Right lung (tissue), 10 donors: ENCODE measurements at places on chromosomes 2 and 18. TPM values are rescaled to one million over a fixed set of nuclear protein-coding genes. Genes with fewer than 3 reads are reported as not detected.

The TSPYL6 gene
- 0.12 TPM for polyA plus RNA-seq

The ANKRD30B gene
- not detected for polyA plus RNA-seq

The RPRM gene
- 0.58 TPM for polyA plus RNA-seq

The KIAA2012 gene
- polyA plus RNA-seq = 1.3 TPM

The PLB1 gene
- 2.1 TPM for polyA plus RNA-seq

The GKN2 gene
- polyA plus RNA-seq = 1.5 TPM

The HJURP gene
- polyA plus RNA-seq = 30.2 TPM

The SFT2D3 gene
- polyA plus RNA-seq = not detected

The PLCD4 gene
- 10.7 TPM for polyA plus RNA-seq

The EPG5 gene
- 19.4 TPM for polyA plus RNA-seq

The FEV gene
- not detected for polyA plus RNA-seq

The PPP4R1 gene
- 106 TPM for polyA plus RNA-seq

The ADAM17 gene
- 41.8 TPM for polyA plus RNA-seq

The DPYSL5 gene
- 0.27 TPM for polyA plus RNA-seq

The IL1RL2 gene
- polyA plus RNA-seq = 1.3 TPM

GRCh38 chr2:229387866-229388265 is 116.8 kb upstream of the PID1 start:
- no peak for DNase-seq

GRCh38 chr2:205138735-205139134 is 543.6 kb upstream of the NRP2 start:
- no peak for DNase-seq

- DNase-seq = no peak
Measured at GRCh38 chr2:226720948-226721347, 78.7 kb downstream of the IRS1 start.

DNA sequence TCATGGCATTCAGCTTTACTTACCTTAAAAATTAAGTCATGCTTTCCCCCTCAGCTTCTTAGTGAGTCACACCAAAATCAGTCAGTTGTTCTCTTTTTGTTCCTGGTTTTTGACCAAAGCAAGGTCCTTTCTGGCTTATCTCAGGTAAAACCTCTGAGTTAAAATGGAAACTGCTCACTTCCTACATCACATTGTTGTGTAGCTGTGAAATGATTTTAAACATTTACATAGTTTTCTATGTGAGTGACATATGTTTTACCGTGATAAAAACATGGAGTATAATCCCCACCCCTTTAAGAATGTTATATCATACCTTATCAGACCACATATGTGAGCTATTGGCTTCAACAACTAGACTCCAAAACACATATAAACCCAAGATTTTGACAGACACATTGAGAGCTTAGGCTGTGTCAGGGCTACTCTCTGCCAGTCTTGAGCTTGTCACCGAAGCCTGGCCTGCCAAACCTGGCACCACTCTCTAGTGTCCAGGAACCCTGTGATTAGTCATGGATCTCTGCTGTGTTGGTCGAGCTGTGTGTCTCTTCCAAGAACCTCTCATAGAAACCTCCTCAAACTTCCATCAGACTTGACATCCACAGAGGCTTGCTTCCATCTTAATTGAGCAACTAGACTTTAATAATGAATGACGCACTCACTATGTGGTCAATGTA is 294.5 kb upstream of the FBXO11 start:
- no peak for DNase-seq

DNA sequence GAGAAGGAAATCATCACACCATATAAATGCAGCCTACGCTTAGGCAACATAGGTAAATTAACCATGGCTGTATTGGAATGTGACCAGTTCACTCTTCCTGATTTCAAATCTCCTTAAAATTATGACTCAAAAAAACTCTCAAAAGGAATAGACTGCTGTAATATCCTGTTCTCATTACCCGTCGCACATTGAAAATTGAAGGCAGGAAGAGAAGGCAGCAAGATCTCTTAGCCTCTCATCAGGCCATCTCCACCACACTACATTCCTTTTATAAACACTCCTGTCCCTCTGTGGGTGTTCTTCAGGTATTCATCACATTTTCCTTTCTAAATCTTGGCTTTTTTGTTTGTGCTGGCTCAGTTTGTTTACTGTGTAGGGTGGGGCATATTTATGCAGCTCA is 83.2 kb downstream of the PPP1R1C start:
- DNase-seq = no peak

DNA sequence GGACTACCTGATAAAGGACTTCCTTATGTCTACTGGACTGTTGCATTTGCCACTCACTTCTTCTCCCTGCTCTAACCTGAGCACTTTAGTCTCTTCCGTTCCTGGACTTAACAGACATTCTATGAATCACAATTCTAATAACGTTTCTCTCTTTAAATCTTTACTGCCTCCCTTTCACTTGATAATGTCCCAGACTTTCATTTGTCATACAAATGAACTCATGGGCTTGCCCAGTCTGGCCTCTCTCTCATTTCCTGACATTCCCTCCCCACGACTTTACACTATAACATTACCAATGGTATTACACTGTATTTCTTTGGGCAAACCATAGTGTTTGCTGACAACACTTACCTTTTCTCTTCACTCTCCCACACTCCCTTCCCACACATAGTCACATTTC is 540.7 kb upstream of the TMEFF2 start:
- no peak for DNase-seq

- no peak for DNase-seq
Measured at GRCh38 chr2:219356834-219357233, 24.3 kb upstream of the RESP18 start.

- peak; percentile 2 for DNase-seq
Measured at GRCh38 chr2:49687918-49688317, 533.6 kb upstream of the FSHR start.

- no peak for DNase-seq
Measured at GRCh38 chr2:151029406-151030157, 232.1 kb downstream of the RBM43 start.

- DNase-seq = no peak
Measured at GRCh38 chr2:173346035-173346434, 8.6 kb upstream of the CDCA7 start.

GRCh38 chr2:112201696-112202430 is 53.0 kb downstream of the ZC3H8 start:
- DNase-seq = no peak

DNA sequence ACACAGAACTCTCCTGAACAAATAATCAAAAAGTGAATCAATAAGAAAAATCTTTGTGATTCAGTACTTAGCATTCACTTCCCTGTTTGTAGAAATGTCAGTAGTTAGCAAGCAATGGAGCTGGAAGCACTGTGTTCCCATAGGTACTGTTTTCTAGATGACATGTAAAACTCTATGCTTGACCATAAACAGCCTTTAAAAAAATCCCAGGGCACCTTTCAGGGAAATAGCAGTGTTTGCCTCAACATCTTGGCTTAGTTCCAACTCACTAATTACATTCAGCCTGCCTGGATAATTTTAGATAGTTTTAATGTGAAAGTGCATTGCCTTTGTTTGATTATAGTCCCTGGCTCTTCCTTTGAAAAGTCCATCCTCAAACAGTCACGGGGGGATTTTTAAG is 721.8 kb downstream of the ERBB4 start:
- DNase-seq = no peak

- no peak for DNase-seq
Measured at GRCh38 chr18:12651651-12652050, 6.3 kb downstream of the SPIRE1 start.

DNA sequence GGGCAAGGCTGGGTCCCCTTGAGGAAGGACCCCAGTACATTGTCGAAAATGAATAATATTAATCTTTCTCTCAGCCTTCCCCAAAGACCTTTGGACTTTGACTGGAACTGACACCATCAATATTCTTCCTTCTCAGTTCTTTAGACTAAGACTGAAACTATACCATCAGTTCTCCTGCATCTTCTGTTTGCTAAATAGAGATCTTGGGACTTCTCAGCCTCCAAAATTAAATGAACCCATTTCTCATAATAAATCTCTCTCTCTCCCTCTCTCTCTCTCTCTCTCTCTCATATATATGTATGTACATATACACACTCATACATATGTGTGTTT is 39.7 kb upstream of the VRK2 start:
- no peak for DNase-seq

DNA sequence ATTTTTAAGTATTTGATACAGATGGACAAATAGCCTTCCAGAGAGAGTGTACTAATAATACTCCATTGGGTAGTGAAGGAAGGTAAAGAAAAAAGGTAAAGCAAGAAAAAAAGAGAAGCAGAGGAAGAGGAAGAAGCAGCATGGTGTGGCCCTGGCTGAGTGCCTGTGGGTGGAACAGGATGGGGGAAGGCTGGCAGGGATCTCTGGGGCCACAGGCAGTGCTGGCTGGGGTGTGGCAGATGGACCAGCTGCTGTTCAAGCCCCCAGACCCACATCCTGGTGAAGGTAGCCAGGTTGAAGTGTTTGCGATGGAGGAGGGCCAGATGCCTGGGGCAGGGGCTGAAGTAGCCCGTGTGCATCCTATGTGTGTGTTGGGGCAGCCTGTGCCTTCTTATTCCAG is 79.0 kb downstream of the DYSF start:
- DNase-seq = no peak

DNA sequence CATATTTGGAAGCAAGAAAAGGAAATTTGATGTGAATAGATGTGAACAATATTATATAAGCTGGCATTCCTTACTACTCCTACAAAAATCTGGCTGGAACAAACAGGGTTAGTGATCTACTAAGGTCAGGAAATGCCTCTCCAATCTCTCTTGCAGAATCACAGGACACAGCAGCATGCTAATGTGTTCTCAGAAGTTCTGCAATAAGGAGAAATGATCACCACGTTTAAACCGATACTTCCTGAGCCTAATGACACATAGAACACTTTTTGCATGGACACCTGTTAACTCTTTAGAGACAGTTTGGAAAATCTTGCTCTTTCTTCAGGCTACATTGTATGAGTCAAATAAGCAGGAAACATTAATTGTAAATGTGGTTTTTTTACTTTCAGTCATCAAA is 89.6 kb upstream of the MAP3K20 start:
- no peak for DNase-seq

DNA sequence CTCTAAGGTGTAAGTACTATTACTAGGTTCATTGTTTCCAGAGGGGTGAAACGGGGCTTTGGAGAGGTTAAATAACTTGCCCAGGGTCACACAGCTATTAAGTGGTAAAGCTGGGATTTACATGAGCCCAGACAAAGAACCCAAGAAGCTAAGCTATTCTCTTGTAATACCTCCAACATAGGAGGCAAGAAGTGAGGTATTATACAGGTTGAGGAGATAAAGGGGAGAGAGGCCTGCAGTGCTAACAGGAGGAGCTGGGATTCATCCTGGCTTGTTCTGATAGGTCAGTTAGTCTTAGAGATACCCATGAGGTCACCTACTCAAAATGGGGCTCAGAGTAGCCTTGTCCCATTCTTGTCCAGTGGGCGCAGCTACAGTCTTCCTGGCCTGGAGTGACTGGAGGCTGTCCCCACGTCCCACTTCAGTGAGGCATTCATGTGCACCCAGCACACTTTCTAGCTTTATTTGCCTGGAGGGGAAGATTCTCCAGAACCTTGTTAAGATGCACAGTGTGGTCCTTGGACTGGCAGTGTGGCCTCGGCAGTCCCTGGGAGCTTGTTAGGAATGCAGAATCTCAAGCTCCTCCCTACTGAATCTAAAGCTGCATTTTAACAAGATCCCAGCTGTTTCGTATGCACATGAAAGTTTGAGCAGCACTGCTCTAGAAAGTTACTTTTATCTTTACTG is 63.5 kb downstream of the MEIS1 start:
- DNase-seq = no peak
